Breast epithelium (tissue), 4 donors: ENCODE measurements at places on chromosomes 11 and 22.
A peak's percentile ranks its signal among the peaks of the same experiment; 100 is the strongest.

DNA sequence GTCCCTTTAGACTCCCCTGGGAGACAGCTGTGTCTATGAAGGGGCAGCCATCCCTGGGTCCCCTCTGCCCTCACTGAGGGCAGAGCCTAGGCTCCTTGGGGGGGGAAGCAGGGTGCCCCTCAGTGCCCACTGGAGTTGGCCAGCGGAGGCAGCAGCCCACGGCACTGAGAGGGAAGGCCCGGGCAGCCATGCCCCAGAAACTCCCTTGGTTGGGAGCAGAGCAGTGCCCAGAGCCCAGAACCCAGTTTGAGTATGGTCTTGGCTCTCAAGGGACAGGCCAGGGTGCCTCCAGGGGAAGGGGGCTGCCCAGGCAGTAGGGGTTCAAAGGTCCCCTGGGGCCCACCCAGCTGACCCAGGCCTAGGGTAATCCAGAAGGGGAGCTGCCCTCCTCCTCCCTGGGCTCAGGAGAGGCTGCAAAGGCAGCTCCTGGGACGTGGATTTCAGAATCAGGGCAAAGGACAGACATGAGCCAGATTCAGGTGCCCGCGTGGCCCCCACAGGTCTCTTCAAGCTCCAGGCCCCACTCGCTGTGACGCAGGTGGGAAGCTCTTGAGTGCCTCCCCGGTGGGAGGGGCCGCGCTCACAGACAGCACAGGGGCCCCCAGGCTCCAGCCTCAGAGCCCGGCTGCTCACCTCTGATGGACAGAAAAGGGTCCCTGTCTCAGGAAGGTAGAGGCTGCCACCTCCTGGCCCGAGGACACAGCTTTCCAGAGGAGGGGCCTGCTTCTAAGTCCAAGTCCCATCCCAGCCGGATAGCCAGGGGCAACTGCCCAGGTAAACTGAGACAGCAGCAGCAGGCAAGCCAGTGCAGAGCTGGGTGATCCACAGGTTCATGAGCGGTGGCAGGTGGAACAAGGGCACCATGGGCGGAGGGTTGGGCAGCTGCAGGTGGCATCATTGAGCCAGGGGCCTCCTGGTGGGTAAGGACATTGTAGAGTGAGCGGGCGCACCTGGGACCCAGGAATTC is 2.6 kb downstream of the C11orf21 start:
- H3K36me3 ChIP-seq: no peaks in the 10 kb centered on the region
- H3K4me1 ChIP-seq: no peaks in the 10 kb centered on the region
- no peak overlapping the region for H3K27ac ChIP-seq
- peak; percentile 65 for DNase-seq
- H3K27me3 ChIP-seq: no peaks in the 10 kb centered on the region

- no peak for DNase-seq
- no peaks in the 10 kb centered on the region for H3K36me3 ChIP-seq
These were observed 393.8 kb downstream of the AASDHPPT start for GRCh38 chr11:106471276-106471675.

GRCh38 chr11:119054418-119054817 is 2.6 kb downstream of the HYOU1 start:
- peaks cover 7% of the 10 kb centered on the region for H3K4me1 ChIP-seq
- no peaks in the 10 kb centered on the region for H3K27me3 ChIP-seq
- H3K27ac ChIP-seq: no peak overlapping the region
- no peak for DNase-seq
- H3K36me3 ChIP-seq: no peaks in the 10 kb centered on the region

GRCh38 chr22:47787501-47788227 is 1025.2 kb downstream of the TBC1D22A start:
- peaks cover 50% of the 10 kb centered on the region for H3K27me3 ChIP-seq
- no peak overlapping the region for H3K27ac ChIP-seq
- no peak for DNase-seq
- no peaks in the 10 kb centered on the region for H3K36me3 ChIP-seq
- H3K4me3 ChIP-seq: no peak overlapping the region

DNA sequence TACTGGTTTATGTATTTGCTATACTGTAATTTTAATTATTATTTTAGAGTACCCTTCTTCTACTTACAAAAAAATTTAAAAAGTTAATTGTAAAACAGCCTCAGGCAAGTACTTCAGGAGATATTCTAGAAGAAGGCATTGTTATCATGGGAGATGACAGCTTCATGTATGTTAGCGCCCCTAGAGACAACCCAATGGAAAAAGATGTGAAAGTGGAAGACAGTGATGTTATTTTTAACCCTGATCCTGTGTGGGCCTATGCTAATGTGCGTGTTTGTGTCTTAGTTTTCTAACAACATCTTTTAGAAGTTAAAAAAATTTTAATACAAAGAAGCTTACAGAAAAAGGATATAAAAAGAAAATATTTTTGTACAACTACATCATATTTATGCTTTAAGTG is 205.0 kb downstream of the FAM76B start:
- no peaks in the 10 kb centered on the region for H3K36me3 ChIP-seq
- no peaks in the 10 kb centered on the region for H3K4me1 ChIP-seq
- no peak for DNase-seq
- H3K4me3 ChIP-seq: no peak overlapping the region
- H3K27ac ChIP-seq: no peak overlapping the region
- H3K27me3 ChIP-seq: no peaks in the 10 kb centered on the region

DNA sequence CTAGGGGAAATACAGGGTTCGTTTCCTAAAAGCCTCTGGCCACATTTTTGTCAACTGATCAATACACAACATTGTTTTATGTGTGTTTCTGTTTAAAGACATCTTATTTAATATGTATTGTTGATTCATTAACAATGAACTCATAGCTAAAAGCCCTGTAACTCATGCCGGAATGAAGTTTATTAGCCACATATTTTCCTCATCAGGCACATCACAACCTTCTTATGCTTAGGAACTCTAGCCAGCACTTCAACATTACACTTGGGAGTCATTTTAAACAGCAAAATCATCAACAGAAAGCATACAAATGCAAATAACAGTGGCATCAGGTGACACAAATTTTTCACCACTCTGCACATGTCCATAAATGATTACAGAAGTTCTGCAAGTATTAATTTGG is 15.1 kb upstream of the BLID start:
- no peak overlapping the region for H3K27ac ChIP-seq
- H3K27me3 ChIP-seq: no peaks in the 10 kb centered on the region
- H3K36me3 ChIP-seq: no peaks in the 10 kb centered on the region
- H3K4me1 ChIP-seq: no peaks in the 10 kb centered on the region
